ENCODE measurements at places on chromosomes 3 and 15. TPM values are rescaled to one million over a fixed set of nuclear protein-coding genes. Genes with fewer than 3 reads are reported as not detected.
A peak's percentile ranks its signal among the peaks of the same experiment; 100 is the strongest.

DNA sequence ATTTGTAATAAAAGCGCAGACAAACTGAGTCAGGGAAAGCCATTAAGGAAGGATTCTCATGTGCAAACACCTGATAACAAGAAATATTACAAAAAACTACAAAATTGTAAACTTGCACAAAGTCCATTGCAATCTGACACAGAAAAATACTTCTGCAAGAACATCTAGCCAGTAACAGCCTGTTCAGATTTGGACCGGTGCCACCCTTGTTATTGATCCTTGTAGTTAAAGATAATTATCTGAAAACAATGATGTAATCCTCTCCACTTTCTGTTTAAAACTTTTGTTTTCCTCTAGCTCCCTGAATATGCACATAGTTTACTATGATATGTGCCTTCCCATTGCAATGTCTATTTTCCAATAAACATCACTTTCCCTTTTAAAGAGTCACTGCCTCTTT is 1090.2 kb downstream of the PLOD2 start:
- no peak for DNase-seq

GRCh38 chr15:71651750-71652186 is 158.6 kb upstream of the NR2E3 start:
- peak; percentile 7 for DNase-seq

DNA sequence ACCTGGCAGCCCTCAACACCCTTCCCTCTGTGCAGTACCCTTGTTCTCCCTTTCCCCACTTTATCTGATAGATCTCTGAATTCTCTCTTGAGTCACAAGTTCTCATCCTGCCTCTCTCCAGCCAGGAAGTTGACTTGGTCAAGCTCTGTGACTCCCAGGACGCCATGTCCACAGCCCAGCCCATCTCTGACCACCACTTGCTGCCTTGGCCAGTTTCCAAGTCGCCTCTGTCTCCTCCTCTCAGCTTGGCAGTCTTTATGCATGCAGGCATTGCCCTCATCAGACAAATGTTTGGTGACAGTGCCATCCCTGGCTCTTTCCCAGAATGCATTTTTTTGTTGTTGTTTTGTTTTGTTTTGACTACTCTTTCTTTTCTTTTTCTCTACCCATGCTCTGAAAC is 25.7 kb downstream of the ZNF35 start:
- DNase-seq = no peak

The ZPLD1 gene
- not detected for total RNA-seq

DNA sequence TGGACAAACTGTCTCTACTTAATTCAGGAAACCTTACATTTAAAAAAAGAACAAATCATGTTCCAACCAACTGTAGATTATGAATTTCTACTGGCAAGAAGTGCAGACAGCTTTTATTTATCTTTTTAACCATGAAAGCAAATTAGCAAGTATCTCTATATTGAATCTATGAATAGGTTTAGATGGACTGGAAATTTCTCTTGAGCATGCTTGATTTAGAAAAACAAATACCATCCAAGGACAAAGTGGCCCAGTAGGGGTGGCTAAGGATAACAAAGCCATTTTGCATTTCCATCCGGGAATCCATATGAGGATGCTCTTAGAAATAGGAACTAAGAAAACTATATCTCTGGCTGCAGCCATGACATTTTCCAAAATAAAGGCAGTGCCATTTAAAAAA is 150.6 kb downstream of the KCNMB2 start:
- DNase-seq = no peak

The SSUH2 gene
- total RNA-seq = 0.27 TPM

The FLNB gene
- 497 TPM for total RNA-seq

The DZIP1L gene
- total RNA-seq = 2.5 TPM

The SLC12A1 gene
- not detected for total RNA-seq

The GNB4 gene
- total RNA-seq = 21.6 TPM

The FGF12 gene
- 1.5 TPM for total RNA-seq

The DPPA2 gene
- total RNA-seq = not detected

The EPB42 gene
- total RNA-seq = not detected

The EFCAB12 gene
- not detected for total RNA-seq

- no peak for DNase-seq
These were observed 14.1 kb upstream of the SATB1 start for GRCh38 chr3:18439281-18439680.

DNA sequence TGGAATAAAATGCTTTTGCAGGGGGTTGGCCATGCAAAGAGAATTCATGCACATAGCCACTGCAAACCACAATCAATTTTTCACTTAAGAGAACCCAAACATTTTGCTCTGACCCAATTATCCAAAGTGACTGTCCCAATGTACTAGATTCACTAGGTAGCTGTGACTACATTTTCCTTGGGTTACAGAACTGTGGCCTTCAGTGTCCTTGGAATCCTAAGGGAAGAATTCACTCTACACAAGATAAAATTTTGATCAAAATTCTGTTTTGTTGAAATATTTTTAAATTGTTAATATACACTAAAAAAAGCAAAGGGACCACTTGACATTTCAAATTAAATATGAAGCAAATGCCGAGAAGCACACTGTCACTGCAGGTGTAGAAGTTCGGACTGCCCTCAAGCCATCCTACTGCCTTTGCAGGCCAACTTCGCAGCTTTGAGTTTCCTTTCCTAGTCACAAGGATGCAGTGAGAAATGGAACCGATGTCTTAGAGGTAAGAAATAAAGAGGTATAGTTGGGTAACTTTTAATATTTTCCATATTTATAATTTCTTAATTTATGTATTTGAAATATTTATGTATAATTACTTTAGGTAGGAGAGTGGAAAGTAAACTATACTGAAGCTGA is 527 bp upstream of the ASB14 start:
- DNase-seq = no peak

The PAQR9 gene
- 0.47 TPM for total RNA-seq

DNA sequence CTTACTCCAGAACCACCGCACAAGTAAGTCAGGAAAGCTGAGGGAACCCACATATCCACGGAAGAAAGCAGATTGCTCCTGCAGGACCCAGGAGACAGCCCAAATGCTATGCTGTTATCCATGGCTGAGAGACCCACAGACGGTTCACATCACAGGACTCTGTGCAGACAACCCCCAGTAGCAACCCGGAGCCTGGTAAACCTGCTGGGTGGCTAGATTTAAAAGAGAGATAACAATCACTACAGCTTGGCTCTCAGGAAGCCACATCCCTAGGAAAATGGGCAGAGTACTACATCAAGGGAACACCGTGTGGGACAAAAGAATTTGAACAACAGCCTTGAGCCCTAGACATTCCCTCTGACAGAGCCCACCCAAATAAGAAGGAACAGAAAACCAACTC is 13.8 kb upstream of the TRIM42 start:
- DNase-seq = no peak

GRCh38 chr3:182738583-182739411 is 54.5 kb upstream of the ATP11B start:
- DNase-seq = no peak

- DNase-seq = no peak
These were observed 918.8 kb downstream of the CADM2 start for GRCh38 chr3:85877631-85878030.

DNA sequence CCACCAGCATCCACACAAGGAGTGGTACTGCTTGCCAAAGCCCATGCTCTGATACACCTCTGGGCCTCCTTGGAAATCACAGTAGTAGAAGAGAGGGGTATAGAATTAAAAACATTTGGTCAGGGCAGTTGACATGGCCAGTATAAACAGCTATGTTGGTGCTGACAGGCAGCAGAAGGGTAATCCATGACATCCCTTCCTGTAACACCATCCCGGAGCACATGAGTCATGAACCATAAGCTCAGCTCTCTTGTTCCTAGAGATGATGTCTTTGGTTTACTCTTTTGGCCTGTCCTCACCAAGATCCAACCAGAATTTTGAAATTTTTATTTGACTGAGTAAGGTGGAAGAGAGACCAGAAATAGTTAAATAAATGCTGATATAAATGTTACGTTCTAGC is 132.6 kb upstream of the CTDSPL start:
- DNase-seq = no peak

DNA sequence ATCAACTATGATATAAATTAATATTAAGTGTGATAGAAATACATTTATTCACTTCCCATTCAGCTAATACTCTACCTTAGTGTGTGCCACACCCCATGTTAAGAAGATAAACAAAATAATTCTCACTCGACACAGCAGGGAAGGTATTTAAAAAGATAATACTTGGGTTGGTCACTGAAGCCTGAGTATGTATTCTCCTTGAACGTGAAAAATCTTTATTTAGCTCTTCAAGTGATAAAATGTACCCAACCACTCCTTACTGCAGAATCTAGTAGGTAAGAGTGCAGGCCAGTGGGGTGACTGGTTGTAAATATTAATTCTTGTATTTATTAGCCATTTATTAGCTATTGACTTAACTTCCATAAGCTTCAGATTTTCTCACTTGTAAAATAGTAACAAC is 372.7 kb upstream of the THBS1 start:
- DNase-seq = no peak

DNA sequence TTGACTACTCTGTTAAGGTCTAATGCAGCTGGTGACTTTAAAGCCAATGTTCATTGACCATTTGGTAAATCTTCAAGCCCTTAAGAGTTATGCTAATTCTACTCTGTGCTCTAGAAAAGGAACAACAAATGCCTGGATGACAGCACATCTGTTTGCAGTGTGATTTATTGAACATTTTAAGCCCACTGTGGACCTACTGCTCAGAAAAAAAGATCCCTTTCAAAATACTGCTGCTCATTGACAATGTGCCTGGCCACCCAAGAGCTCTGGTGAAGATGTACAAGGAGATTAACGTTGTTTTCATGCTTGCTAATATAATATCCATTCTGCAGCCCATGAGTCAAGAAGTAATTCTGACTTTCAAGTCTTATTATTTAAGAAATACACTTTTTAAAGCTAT is 110.8 kb downstream of the TBC1D5 start:
- DNase-seq = no peak

- no peak for DNase-seq
These were observed 6.9 kb upstream of the FOXB1 start for GRCh38 chr15:59997070-59997701.

The PRICKLE2 gene
- total RNA-seq = not detected

DNA sequence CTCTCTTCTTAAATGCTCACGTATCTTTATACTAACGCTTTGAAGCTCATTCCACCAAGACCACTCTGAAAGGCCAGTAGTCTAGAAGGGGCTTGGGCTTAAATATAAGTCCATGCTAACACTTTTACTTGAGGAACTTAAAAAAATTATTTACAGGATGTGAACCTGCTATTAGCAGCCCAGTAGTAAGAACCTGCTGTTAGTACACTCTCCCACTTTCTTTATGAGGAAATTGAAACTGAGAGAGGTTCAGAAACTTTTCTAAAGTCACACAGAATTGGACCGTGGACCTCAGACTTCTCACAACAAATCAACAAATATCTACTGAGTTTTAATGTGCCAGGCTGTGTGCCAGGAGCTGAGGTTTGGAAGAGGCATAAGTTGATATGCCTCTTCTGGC is 53.4 kb downstream of the SYNPR start:
- no peak for DNase-seq

- DNase-seq = no peak
These were observed 14.6 kb upstream of the IL17RD start for GRCh38 chr3:57179580-57180410.

GRCh38 chr3:195185583-195185982 is 85.4 kb downstream of the XXYLT1 start:
- no peak for DNase-seq

- peak; percentile 58 for DNase-seq
These were observed 781 bp upstream of the DAG1 start for GRCh38 chr3:49469037-49469935.

The RLBP1 gene
- not detected for total RNA-seq

DNA sequence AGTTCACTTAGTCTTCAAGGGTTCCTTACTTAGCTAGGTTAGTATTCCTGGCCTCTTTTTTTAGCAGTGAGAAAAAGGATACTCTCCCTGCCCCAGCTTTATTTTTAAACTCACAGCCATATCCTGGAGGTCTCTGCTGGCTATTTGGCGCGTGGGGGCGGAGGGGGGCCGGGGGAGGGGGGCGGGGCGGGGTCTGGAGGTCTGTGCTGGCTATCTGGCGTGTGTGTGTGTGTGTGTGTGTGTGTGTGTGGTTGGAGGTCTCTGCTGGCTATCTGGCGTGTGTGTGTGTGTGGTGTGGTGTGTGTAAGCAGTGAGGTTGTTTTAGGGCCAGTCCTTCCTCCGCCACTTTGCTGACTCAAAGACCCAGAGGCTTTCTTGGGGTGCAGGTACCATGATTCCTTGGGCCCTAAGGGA is 579 bp upstream of the PLAAT1 start:
- DNase-seq = no peak

The KBTBD13 gene
- total RNA-seq = not detected
